ENCODE measurements at places on chromosomes 2 and 18. TPM values are rescaled to one million over a fixed set of nuclear protein-coding genes. Genes with fewer than 3 reads are reported as not detected.

MC2R gene
- total RNA-seq: not detected

MYO3B gene
- total RNA-seq: 0.31 TPM

COL4A3 gene
- not detected for total RNA-seq

SEMA4C gene
- 13.4 TPM for total RNA-seq

OSR1 gene
- total RNA-seq: not detected

AMER3 gene
- total RNA-seq: not detected

CLASP1 gene
- 63.0 TPM for total RNA-seq

TCF23 gene
- not detected for total RNA-seq

TSGA10 gene
- total RNA-seq: 7.1 TPM

UNC80 gene
- total RNA-seq: not detected

CDK5R2 gene
- not detected for total RNA-seq

NTSR2 gene
- total RNA-seq: not detected

IGFBP5 gene
- not detected for total RNA-seq

CLEC4F gene
- not detected for total RNA-seq
